Activated naive CD4-positive, alpha-beta T cell (primary cell): ENCODE measurements at places on chromosomes 5 and 9.

DNA sequence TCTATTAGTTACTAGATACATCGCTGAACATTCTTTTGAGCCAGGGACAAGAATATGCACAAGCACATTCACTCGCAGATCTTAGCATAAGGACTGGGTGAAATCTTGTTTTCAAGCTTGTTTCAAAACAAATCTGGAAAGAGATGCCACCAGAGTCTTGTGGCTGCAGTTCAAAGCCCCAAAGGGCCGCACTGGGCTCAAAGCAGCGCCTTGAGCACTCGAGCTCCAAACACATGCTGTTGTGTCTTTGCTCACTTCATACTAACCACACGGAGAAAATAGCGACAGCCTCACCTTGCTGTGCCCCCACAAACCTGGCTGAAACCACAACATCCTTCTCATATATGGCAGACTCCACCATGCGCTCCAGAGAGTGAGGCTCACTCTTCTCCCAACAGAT lies 34.2 kb upstream of the IL7R start:
- DNase-seq, result no peak

DNA sequence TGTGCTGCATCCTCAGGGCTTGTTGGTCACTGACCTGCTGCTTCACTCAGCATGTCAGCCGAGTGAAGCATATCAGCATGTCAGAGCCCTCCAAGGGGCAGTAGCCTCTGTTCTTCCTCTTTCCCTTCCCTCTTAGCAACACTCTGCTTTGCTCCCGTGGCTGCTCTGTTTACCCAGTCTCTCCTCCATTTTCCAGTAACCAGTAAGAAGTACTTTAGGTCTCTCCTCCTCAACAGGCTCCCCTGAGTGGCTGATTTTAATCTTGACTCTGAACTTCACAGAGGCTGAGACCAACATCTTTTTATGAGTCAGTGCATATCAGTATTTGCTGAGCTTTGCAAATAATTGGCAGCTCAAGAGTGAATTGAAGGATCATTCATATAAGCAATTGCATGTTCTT lies 18.6 kb upstream of the ADRB2 start:
- DNase-seq, result no peak

DNA sequence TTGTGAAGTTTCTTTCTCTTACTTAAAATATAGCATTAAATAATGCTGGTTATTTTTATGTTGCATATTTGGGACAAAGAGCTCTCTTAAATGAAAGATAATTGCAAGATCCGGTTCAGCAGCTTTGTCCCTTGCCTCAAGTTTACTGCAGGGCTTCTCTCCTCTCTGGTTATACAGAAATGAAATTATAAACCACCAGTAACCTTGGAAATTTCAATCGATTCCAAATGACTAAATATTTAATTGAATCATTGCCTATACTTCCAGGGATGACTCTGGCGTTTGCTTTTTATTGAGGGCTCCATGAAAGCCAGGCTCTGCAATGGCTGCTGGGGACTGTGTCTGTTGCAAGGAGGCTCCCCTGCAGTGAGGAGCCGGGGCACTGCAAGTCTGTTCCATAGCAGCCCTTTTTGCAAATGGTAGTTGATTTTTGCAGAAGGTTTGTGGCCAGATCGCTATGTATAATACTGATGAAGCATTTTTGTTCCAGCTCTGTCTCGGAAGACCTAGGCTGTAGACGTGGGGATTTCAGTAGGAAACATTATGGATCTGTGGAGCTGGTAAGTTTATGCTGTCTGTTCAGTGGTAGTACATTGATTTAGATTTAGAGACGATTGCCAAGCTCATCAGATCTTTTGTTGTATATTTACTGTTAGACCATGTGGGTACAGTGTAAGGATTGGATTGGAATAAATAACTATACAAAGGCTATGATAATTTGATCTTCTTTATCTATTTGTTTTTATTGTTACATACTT lies at the start of gene GARNL3:
Gene GARNL3, plus strand, starts transcription at position 313 of the 758 bp plus-strand sequence. Its CDS starts 104 bp downstream, at position 417.
- no peak for DNase-seq

DNA sequence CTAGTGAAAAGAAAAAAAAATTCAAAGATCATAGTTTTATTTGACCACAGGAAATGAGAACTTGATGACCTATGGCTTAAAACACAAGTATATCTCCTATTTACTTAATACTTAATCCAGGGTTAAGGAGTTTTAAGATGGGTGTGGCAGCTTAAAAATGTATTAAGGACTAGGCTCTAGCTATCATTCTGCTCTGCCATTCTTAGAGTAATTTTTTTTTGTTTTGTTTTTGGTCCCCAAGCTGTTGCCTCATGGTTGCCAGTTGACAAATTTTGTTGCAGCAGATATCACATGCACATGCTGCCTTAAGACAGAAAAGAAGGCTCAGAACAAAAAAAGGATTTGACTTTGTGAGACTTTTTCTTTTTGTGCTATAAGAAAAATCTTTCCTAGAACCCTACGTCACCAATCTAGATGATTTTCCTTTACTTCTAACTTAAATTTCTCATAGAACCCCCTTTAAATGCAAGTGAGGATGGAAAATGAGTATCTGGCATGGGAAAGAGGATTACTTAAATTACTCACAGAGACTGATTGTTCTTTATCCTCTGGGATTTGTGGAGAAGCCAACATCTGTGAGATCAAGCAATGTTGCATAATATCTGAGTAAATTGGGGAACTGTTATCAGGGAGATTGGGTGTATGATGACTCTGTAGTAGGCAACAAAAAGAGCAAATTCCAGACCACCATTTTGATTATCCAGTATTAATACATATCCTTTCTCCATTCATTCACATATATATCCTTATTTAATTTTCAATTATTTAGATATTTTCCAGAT lies 364.7 kb upstream of the CD180 start:
- DNase-seq, result no peak

DNA sequence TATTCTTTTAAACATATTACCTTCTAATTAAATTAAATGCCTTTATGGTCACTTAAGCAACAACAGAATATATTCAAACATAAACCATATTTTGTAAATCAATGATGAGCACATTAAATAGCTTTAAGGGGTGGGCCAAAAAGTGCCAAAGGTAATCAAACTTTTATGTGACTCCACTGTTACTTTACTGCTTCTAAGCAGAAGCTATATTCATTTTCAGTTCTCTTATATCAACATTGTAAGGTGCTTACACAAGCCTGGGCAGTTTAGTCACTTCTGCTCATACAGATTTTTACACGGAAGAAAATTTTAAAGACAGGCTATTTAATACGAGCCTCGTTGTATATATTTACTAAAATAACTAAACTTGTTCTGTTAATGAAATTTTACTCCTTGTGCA lies 29.9 kb downstream of the RFX3 start:
- no peak for DNase-seq

GRCh38 chr9:34507966-34508365 lies 14.8 kb downstream of the ENHO start:
- DNase-seq, result no peak

GRCh38 chr5:139821806-139822552 lies 26.4 kb downstream of the PSD2 start:
- no peak for DNase-seq

DNA sequence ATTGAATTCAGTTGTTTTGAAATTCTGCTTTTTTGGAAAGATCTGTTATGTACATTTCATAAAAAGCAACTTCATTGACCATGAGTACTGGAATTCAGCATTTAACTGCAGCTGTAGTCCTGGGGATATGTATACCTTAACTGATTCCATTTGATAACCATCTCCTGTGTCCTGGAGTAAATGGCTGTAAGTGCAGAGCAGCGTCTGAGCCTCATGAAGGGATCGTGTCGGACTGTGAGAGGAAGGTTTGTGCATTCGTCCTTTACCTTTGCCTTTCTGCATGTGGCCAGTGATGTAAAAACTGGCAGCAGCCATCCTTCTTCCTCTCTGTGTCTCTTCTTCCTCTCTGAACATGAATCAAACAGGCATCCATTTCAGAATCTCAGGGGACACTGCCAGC lies 287.2 kb downstream of the FANCC start:
- no peak for DNase-seq

GRCh38 chr9:87844506-87844905 lies 38.2 kb upstream of the SPATA31E1 start:
- no peak for DNase-seq

DNA sequence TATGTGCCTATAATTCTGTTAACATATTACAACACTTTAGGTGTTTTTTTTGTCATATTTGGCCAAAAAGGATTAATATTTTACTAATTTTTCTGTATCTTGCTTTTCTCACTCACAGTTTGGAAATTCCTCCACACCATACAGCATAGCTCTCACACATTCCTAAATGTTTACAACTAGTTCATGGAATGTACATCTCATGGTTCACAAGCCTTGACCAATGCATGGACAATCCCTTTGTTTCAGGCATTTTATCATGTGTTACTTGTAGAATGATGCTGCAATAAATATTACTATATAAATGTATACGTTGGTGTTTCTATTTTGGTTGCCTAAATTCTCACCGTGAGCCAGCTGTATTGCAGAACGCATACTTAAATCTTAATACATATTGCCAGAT lies 80.5 kb upstream of the SPATA31C2 start:
- no peak for DNase-seq

DNA sequence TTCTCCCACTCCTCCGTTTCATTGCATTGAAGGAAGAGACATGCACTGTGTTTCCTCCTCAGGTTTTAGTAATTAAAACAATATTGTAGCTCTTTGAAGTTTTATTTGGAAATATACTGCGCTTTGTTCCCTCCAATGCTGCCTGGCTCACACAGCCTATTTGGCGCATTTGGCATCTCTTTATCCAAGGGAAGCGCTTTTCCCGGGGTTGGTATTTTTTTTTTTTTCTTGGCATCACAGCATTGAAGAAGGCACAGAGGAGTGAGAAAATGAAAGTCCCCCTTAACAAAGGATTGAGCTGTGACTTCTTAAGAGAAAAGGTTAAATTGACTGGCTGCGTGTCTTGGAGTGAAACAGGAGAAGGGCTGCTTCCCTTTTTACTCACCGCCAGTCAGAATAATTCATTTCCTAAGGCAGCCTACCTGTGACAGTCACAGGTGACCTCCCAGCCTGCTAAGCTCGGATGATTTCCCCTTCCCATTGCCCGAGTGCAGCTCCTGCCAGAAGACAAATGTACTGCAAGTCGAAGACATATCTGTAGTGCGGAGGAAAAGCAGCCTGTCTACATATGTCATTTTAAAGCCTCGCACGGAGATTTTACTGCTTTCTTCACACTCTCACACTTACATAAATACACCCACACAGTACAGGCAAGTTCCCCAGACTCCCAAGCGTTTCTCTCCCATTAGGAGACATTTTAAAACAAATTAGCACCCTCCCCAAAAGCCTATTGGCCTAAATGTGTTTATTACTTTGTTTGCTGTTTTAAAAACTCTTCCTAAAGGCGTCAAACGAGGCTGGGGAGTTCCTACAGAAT lies 665.5 kb upstream of the ZNF608 start:
- DNase-seq, result no peak

DNA sequence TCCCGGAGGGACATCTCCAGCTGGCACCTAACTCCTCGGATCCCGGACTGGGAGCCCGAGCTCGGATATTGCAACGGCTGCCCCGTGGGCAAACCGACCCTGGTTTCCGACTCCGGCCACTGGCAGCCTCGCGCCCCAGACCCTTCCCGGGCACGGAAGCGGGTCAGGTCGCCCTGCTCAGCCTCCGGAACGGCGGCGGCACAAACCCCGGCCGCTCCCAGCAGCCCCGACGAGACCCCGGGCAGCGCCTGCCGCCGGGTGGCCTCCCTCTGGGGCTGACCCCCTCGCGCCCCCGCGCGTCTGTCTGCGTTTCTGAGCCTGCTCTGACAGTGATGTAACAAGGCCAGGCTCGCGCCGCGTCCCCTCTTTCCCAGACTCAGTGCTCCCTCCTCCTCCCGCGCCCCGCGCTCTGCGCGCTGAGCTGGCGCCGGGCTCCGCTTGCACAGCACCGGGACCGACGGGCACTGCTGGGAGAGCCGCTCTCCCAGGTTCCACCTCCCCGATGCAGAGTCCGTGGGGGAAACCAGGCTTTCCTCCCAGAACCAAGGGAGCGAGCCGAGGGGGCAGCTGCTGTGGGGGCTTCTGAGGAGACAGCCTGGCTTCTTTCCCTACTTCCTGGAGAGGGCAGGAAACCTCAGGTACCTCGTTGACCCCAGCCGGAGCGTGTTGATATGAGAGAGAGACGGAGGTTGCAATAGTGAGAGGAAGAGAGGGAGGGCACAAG lies at the start of gene TMEM215:
Gene TMEM215, plus strand, starts transcription at position 373 of the 724 bp plus-strand sequence. CDS start 644 bp downstream, outside the sequence.
- no peak for DNase-seq

GRCh38 chr5:39072925-39073766 lies 1.1 kb downstream of the RICTOR start:
- DNase-seq, result no peak

- no peak for DNase-seq
Measured at GRCh38 chr9:106868565-106868964, 5.6 kb downstream of the ZNF462 start.

DNA sequence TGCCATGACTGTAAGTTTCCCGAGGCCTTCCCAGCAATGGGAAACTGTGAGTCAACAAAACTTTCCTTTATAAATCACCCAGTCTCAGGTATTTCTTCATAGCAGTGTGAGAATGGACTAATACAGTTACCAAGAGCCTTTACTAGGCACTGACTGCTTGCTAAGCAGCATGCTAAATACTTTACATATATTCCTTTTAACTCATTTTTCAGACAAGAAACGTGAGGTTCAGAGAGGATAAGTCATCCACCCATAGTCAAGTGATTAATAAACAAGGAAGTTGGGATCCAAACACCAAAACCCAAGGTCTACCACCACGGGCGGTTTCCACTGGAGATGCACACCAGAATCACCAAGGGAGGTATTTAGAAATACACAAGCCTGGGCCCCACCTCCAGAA lies 50.8 kb downstream of the GABBR2 start:
- DNase-seq, result no peak

GRCh38 chr5:170476704-170477103 lies 27.1 kb upstream of the KCNIP1 start:
- DNase-seq, result no peak

- DNase-seq, result no peak
Measured at GRCh38 chr5:126280846-126281245, 142.4 kb upstream of the GRAMD2B start.

DNA sequence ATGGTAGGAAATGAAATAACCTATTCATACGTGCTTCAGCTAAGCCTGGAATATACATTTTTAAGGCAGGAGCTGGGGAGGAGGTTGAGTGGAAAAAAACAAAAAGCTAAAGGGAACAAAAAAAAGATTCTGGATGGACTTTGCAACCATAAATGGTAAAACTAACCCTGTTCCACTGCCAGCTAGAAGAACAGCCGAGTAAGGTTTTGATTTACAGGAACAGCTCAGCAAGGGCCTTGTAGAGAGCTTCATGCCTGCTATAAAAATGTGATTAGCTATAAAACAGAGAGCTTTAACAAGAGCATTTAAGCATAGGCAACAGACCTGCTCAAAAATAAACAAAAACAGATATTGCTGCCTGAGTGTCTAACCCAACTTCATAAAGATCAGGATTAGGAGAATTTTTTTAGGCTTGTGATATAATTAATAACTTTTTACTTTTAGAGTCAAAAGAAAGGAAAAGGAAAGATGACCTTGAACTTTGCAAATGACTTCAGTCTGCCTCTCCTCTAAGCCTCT lies 194.8 kb downstream of the FBXL7 start:
- no peak for DNase-seq

GRCh38 chr9:128494108-128494745 lies 10.3 kb upstream of the GLE1 start:
- peak; percentile 26 for DNase-seq

DNA sequence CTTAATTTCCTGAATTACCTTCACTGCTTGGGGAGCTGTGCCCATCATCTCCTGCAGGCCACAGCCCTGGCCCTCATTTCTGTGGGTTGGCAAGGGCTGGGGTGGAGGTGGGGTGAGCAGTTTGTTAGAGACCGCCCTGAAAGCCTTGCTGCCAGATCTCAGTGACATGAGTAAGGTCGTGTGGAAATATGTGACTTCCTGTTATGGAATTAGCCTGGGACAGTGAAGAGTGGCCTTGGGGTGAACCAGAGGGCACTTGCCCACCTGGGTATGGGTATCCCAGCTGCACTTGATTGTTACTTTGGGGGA lies 2.5 kb upstream of the HNRNPAB start:
- no peak for DNase-seq

- peak; percentile 34 for DNase-seq
Measured at GRCh38 chr5:151141535-151141934, 16.0 kb downstream of the ANXA6 start.
